Renal pelvis (tissue), 12 donors: ENCODE measurements at places on chromosomes 16 and 17. TPM values are rescaled to one million over a fixed set of nuclear protein-coding genes. Genes with fewer than 3 reads are reported as not detected.

EVI2A gene
- 1.5 TPM for polyA plus RNA-seq

SERPINF2 gene
- 124 TPM for polyA plus RNA-seq

RNF43 gene
- polyA plus RNA-seq, result 16.9 TPM

STAT5A gene
- polyA plus RNA-seq, result 7.6 TPM

LGALS9B gene
- polyA plus RNA-seq, result not detected

SLC35G6 gene
- polyA plus RNA-seq, result 0.67 TPM

CEP295NL gene
- polyA plus RNA-seq, result 0.17 TPM

PDE6G gene
- 11.8 TPM for polyA plus RNA-seq

C17orf50 gene
- 0.09 TPM for polyA plus RNA-seq

CACNG4 gene
- 2.4 TPM for polyA plus RNA-seq

STX8 gene
- polyA plus RNA-seq, result 66.2 TPM
